Retina (tissue), 1 donor: ENCODE measurements at places on chromosomes 11 and 22.

DNA sequence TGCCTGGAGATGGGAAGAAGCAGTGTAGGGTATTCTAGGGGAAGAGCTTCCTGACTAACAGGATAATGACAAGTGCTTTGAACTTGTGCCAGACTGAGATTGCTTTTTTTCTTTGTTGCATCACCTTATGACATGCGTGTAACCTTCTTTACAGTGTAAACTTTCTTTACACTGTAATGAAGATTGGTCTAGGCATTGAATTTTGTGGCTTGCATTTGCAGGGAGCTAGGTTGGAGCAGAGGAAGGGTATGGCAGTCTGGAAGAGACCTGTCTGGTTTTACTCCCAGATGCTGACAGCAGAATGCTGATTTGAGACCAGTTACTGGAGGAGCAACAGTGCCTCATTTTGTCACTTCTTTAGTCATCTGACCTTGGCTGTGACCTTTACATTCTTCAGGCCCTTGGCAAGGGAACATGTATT lies 5.6 kb downstream of the DDB2 start:
- DNase-seq: no peak

GRCh38 chr11:33268945-33269540 lies 11.9 kb downstream of the HIPK3 start:
- no peak for DNase-seq

GRCh38 chr22:31857247-31857646 lies 87.1 kb upstream of the YWHAH start:
- peak; percentile 59 for DNase-seq

DNA sequence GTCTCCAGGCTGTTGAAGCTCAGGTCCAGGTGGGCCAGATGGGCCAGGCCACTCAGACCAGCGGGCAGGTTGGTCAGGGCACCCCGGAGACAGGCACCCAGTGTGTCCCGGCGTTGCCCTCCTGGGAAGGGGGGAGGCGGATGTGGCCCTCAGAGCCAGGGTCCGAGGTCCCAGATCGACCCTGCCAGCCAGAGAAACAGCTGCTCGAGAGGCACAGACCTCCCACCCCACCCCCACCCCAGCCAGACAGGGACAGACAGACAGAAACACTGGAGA lies 1.6 kb downstream of the PIDD1 start:
- DNase-seq: no peak

DNA sequence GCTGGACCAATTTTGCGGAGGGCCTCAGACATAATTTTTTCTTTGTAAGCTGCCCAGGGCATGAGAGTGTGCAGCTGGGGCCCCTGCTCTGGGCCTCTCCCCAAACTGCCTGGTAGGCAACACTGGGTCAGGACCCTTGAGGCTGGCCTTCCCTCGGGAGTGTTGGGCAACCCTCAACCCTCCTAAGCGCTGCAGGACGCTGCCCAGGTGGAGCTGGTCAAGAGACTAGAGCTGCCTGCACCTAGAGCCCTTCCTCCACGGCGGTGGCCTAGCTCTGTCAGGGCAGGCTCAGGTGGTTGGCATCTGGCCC lies 505 bp upstream of the TMEM132A start:
- DNase-seq: no peak

DNA sequence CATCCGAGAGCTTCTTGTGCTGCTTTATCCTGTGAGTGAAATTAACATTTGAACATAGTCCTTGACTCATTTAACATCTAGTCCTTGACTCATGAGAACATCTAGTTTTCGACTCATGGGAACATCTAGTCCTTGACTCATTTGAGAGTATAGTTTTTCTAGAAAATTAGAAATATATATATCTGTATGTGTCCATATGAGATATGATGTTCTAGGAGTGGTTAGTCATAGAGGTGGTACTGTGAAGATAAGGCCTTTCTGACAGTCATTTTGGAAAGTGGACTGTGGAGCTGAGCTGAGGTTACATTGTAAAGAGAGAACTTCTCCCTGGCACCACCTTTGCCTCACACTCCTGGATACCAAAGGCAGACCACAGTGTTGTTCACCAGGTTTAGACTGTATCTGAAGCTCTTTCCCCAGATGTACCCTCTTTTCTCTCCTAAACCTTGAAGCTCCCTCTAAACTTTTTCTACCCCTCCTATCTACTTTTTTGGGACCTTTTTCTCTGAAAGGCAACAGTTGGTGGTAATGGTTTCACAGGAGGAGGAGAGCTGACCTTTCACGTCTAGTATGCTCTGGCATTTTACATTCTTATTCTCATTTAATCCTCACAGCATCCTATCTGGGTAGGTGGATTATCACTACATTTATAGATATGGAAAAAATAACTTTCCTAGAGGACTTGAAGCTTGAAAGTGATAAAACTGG lies 67.2 kb downstream of the PPP2R1B start:
- DNase-seq: no peak

DNA sequence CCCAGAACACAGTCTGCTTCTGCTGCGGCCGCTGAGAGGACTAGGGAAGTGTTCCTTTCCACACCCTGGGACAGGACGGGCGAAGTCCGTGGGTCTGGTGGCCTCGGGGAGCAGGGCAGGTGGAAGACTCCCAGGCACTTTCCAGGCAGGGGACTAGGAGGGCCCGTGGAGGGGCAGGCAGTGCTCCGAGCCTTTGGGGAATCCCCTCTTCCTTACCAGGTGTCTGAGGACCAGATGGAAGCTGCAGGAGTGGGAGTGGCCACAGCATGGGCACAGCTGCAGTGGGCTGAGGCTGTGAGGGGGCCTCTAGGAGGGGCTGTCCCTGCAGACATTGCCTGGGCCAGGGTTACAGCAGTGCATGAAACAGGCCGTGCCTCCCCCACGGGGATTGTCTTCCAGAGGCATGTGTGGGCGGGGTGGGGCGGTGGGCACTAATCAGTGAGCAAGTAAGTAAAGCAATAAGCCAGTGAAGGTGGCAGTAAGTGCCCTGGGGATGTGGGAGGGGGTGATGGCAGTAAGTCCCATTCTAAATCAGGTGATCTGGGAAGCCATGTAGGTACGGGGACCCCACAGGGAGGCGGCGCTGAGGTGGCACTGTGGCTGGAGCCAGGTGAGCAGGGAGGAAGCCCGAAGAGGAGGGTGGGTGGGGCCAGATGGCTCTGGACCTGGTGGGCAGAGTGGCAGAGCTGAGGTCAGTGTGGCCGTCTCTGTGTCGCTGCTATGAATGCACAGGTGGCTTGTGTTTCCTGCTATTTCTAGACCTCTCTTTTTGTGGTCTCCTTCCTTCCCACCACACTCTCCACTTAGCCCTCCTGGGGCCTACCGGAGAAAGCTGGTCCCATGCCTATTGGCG lies 66.4 kb downstream of the CTTN start:
- DNase-seq: no peak

- no peak for DNase-seq
These were observed 111.6 kb downstream of the SIK3 start for GRCh38 chr11:116986521-116987105.

DNA sequence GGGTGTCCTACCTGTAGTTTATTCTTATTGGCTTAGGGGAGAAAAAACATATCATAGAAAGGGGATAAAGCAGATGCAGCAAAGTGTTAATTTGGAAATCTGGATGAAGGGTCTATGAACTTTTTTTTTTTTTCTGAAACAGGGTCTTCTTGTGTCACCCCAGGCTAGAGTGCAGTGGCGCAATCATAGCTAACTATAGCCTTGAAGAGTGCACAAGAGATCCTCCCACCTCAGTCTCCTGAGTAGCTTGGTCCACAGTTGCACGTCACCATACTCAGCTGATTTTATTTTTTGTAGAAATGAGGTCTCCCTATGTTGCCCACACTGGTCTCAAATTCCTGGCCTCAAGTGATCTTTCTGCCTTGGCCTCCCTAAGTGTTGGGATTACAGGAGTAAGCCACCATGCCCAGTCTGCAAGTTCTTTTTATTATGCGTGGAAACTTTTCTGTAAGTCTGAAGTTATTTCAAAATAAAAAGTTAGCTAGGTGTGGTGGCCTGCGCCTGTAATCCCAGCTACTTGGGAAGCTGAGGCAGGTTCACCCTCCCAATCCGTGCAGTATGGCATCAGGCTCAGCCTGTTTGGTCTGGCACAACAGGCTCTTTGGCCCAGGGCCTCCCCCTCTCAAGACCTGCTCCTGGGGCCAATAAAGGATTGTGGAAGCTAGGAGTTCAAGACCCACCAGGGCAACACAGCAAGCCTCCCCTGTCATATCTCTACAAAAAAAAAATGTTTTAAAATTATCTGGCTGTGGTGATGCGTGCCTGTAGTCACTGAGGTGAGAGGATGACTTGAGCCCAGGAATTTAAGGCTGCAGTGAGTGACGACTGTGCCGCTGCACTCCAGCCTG lies 111.9 kb downstream of the MED15 start:
- no peak for DNase-seq

- no peak for DNase-seq
These were observed 4.4 kb downstream of the BIK start for GRCh38 chr22:43114958-43115357.

GRCh38 chr11:123321636-123322035 lies 108.4 kb upstream of the GRAMD1B start:
- DNase-seq: no peak

DNA sequence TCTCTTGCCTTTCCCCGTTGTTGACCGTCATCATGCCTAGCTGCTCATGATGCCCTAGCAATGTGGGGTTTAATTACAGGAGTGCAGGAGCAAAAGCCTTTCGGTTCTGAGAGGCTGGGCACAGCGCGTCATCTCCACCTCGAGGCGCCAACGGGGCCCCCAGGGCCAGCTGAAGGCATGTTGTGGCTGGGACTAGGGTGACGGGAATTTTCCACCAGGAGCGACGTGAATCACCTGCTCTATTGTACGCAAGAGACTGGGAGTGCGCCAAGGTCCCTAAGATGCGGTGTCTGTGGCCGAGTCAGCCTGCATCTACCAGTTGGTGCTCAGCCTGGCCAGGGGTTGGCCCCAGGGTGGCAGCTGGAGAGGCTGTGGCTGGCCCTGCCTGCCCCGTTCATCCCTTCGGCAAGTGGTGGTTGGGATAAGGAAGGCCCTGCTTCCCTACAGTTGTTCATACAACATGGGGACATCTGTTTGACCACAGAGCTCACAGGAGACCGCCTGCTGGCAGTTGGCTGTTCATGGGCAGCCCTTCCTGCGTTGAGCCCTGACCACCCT lies 1175.6 kb downstream of the BRD1 start:
- no peak for DNase-seq

GRCh38 chr11:127233998-127234397 lies 233.4 kb upstream of the KIRREL3 start:
- DNase-seq: no peak

DNA sequence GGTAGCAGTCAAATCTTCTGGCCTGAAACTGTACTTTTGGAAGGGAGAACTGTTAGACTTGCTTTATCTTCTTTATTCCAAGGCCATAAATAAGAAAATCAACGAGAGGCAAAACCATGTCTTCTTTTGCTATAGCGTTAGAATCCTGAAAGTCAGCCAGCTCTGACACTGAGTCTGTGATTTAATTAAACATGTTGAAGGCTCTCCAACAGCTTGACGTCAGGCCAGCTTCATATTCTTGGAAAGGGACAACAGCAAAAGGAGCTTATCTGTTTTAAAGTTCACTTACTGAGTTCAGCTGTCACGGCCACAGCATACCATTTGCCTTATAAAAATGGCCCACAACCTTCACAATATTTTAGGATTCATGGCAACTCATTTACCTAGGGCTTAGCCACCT lies 131.0 kb upstream of the LDLRAD3 start:
- no peak for DNase-seq

DNA sequence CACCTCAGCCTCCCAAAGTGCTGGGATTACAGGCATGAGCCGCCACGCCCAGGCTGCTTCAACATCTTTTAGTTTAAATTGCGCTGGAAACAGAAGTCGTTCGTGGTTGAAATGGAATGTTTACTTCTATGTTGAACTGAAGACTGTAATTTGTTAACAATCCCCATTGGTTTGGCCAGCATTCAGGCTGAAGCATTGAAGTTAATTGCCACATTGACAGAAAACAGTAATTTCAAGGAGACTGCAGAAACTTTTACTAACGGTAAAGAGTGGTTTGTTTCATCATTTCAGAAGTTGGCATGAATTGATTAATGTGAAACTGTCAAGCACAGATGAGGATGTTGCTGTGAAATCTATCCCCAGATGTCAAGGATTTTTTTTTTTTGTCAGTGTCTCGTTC lies 14.2 kb downstream of the AP5B1 start:
- no peak for DNase-seq
